ENCODE measurements at places on chromosomes 13 and 19.
A peak's percentile ranks its signal among the peaks of the same experiment; 100 is the strongest.

- DNase-seq: no peak
These were observed 350.9 kb downstream of the SUCLA2 start for GRCh38 chr13:47650209-47650608.

DNA sequence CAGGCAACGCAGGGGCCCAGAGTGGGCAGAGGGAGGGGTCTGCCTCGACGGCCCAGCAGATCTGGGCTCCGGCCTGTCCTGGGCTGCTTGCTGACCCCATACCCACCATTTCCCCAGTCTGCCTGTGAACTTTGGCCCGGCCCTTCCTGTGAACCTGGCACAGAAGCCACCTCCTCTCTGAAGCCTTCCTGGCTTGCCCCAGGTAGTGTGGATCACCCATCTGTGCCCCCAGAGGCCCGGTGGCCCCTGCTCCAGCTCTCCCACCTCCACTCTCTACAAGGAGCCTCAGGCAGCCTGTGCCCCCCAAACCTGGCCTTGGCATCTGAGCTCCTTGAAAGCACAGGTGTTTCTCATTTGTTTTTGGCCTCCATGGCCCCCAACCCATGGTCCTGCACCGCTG, 15.7 kb downstream of the PLEKHF1 start:
- DNase-seq: no peak

DNA sequence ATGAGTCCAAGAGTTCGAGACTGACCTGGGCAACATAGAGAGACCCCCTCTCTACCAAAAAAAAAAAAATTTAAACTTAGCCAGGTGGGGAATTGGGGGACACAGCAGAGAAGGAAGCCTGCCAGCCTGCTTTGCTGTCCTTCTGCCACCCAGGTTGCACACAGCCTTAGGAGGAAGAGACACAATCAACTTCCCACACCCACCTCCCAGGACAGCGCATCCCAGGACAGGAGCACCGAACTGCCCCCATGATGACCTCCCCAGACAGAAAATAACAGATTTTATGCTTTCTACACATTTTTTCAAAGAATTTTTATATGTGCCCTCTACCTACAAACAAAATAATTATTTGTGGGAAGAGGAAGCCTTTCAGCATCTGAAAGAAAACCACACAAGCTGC, 126.0 kb upstream of the ZNF507 start:
- DNase-seq: no peak

DNA sequence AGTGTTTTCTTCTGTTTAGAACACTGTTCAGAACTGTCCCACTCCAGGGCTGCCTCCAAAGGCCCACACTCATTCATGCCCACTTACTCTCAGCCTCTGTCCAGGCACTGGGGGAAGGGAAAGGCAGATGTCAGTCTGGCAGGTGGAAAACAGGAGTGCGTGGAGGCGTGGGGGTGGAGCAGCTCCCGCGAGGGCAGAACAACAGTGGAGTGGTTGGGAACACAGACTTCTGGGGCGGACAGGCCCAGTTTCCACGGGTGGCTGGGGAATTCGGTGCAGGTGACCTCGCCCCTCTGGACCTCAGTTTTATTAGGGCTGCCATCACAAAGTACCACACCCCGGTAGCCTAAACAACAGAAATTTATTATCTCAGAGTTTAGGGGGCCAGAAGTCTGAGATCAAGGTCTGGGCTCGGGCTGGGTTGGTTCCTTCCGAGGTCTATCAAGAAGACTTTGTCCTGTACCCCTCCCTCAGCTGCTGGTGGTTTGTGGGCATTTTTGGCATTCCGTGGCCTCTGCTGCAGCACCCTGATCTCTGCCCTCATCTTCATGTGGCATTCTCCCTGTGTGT, 59.7 kb downstream of the SIPA1L3 start:
- no peak for DNase-seq

GRCh38 chr13:21966014-21966413, 295.1 kb downstream of the FGF9 start:
- no peak for DNase-seq

DNA sequence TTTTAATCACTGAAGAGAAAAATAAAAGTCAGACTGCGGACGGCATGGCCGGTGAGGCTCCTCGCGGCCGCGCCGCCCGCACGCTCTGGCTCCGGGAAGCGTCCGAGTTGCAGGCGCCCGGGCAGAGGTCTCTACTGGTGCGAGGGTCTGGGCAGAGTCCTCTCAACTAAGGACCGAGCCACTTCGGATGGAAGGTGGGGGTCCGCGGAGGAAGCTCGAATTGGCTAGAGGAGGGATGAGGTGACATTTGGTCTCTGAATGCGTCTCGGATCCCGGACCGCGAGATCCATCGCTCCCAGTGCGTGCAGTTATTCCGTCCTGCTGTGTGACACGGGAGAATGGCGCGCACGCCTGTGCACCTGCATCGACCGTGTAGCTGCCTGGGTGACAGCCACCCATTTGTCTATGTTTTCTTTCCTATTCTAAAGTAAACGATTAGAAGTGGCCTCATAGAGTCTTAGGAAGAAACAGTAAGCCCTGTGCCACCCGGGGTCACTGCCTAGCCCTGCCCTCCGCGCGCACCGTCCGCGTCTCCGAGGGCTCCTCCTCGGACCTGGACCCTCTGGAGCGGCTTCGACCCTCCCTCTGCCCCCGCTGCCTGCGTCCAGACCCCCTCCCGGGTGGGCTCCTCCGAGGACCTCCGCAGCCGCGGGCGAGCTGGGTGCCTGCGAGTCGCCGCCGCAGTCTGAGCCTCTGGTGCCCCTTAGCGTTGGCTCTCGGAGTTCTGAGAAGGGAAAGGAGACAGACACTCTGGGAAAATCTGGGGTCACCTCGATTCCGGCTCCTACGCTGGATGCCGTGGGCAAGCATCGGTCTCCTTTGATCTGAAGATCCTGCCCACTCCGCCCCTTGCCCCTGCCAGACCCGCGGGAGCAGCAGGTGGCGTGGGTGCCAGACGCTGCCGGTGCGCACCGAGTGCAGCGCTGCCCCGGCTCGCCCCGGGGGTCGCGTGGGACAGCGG, 347.4 kb downstream of the LIG4 start:
- DNase-seq: no peak

GRCh38 chr19:19737559-19738332, 4.8 kb upstream of the ZNF14 start:
- DNase-seq: no peak

- no peak for DNase-seq
These were observed 1691.7 kb upstream of the PCDH20 start for GRCh38 chr13:63107179-63107943.

DNA sequence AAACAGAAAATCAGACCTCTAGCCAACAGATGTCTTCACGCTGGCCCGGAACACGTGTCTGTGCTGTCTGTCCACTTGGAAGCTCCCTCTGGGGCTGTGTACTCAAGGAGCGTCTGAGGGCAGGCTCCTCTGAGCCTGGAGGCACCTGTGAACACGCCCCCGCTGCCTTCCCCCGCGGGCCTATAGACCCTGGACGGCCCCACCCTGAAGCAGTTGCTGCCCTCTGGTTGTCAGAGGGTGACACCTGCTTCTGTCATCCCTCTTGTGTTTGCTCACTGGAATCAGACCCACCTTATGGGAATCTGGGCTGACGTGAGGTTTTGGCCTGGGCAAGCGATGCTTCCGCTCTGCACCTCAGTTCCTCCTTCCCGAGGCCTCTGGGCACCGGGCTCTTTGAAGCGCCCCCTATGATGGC, 19.2 kb downstream of the EPN1 start:
- no peak for DNase-seq

DNA sequence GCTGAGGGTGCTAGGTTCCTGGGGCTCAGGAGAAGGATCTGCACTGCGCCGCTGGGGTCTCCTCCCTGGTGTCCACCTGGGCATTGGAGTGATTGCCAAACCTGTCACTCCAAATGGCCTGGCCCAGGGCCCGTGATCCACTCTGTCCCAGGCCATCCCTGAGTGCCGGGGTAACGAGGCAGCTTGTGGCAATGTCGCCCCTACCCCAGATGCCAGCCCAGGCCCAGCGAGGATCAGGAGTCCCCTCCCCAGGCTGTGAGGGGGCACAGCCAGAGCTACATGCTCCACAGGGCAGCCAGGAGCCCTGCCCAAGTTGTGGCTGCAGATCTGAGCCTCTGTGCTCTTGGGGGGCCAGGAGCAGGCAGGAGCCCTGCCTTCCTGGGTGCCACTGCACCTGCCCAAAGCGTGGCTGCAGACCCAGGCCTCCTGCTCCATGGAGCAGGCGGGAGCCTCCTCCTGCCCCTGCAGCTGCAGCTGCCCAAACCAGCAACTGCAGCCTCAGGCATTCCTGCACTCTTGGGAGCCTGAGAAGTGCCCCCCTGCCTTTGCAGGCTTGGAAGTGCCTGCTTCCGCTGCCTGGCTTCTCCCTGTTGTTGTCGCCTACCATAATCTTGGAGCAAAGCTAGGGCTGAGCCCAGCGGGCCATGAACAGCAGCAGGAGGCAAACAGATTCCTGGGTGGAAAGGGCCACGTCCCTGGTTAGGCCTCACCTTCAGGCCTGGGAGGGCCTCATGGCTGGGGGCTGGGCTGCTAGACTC, 4.6 kb downstream of the IGFL4 start:
- DNase-seq: no peak

GRCh38 chr13:93355094-93355493, 128.5 kb downstream of the GPC6 start:
- no peak for DNase-seq

DNA sequence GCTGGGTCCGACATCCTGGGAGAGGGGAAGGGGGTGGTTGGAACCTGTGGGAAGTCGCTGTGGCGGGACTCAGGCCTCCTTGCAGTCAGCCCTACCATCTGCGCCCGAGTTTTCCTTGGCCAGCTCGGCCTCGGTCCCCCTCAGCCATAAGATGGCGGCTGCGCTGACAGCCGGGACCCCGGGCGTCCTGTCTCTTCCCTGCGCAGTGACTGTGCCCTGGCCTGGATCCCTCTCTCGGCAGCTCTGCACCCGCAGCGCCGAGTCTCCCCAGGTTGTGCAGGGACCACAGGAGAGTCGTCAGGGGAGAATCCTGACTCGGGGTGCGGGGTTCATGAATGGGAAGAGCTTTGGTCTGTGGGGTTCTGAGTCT, 345 bp downstream of the ZNF257 start:
- DNase-seq: peak; percentile 6

DNA sequence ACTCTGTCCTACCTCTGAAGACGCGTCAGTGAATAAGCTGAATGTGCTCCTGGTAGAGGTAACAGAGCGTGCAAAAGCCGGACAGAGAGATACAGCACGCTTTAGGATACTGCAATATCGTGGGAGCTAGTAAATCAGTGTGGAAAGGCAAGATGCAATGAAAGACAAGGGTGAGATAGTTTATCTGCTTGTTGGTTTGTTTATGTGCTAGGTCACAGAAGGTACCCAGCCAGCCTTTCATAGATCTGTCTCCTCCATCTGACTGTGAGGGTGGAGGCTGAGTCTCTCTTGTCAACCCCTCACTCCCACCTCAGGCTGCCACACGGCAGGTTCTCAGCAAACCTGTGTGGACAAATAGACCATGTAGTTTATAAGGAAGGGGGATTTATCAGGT, 904 bp upstream of the GIPC1 start:
- DNase-seq: no peak

DNA sequence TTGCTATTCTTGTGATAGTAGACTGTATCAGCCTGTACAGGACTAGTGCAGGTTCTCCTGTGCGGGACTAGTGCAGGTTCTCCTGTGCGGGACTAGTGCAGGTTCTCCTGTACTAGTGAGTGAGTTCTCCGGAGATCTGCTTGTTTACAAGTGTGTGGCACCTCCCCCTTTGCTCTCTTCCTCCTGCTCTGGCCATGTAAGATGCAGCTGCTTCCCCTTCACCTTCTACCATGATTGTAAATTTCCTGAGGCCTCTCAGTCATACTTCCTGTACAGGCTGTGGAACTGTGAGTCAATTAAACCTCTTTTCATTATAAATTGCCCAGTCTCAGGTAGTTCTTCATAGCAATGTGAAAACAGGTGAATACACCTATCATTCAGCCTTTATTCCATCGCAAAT, 289.6 kb downstream of the TEX29 start:
- DNase-seq: no peak

DNA sequence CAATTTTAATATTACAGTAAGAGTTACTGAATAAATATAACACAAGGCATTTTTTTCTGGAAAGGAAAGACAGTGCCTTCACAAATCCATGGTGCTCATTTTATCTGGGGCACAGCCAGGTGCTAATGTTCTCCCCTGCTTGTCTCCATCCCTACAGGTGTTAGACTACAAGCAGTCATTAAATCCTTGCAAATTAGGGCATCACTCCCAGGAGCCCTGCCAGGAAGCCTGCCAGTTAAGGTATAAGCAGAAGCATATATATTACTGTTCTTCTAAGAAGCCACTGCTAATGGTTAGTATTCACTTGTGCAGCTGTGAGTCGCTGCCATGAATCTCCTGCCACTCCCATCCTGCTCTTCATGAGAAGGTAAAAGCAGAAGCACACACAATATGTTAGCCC, 149.7 kb downstream of the OXGR1 start:
- no peak for DNase-seq

- DNase-seq: no peak
These were observed 11.6 kb upstream of the GPR18 start for GRCh38 chr13:99269627-99270241.

DNA sequence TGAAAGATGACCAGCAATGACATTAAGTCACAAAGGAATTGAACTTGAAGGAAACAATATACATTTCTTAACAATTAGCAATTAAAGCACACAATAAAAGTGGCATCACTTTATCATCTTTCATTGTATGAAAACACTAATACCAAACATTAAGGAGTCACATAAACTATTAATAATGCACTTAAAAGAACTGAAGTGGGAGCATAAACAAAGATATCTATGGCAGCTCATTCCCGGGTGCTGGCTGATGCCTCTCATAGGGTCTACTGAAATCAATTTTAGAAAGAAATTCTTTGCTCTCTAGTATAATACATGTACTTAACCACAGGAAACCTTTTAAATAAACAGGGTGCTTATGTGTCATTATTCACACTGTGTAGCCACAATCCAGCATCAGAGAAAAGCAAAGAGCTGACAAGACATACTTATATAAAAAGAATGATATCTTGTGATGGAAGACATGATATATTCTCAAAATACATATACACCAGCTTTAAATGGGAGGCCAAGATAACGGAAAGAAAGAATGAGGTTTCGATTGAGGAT, 1207.8 kb downstream of the EFNB2 start:
- DNase-seq: no peak

GRCh38 chr13:72435251-72435650, 292.2 kb downstream of the MZT1 start:
- DNase-seq: no peak

GRCh38 chr13:73107970-73108369, 49.2 kb downstream of the KLF5 start:
- DNase-seq: no peak

DNA sequence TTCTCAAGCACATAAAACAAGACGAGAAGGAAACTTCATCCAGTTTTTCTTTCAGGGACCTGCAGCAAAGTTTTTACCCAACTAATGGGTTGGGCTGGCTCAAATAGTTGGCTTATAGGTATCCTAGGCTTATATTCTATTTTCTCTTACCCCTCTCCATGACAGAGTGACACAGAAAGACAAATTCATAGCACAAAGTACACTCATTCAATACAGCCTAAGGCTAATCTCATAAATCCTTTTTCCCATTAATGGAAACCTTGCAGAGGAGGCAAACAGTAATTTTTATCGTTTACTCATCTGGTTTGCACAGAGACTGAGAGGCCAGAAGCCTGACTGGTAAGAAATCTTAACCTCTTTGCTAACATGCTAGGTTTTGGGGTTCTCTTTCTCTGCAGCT, 1589.9 kb downstream of the SLITRK1 start:
- DNase-seq: no peak

GRCh38 chr13:113098162-113098732, 7.3 kb upstream of the F7 start:
- no peak for DNase-seq

GRCh38 chr13:94656766-94657165, 55.1 kb downstream of the GPR180 start:
- DNase-seq: no peak

All from activated T-helper 1 cell treated with anti-CD3 and anti-CD28 coated beads, Interleukin-2, amount 50 U/mL, for 16 hours (primary cell).